Astrocyte (in vitro differentiated cells and primary cell): ENCODE measurements at places on chromosomes 4 and X.

DNA sequence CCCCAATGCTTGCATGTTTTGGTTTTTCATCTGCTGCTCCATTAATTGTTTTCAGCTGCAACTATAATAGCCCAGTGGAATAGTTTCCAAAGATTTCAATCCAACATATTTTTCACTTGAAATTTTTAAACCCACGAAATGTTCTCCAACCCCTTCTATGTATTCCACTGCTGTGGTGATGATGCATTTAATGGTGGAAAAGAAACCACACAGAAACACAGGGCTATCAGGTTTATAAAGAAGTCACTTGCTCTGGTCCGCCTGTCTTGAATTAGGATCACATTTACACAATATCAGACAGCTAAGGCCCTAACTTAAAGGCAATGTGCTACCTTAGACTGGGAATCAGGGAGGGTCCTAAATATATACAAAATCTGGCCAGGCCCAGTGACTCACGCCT, 35.0 kb downstream of the OPHN1 start:
- no peak for DNase-seq

DNA sequence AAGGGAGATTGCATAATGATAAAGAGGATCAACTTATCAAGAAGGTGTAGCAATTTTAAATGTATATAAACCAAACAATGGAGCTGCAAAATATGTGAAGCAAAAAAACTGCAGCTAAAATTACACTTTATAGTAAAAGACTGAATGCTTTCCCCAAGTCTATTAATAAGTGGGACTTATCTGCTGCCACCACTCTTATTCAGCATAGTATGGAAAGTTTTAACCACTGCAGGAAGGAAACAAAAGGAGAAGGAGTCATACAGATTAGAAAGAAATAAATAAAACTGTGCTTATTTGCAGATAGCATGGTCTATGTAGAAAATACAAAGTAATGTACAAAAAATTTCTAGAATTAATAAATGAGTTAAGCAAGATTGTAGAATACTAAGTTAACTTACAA, 94.1 kb upstream of the GK2 start:
- no peak for DNase-seq

DNA sequence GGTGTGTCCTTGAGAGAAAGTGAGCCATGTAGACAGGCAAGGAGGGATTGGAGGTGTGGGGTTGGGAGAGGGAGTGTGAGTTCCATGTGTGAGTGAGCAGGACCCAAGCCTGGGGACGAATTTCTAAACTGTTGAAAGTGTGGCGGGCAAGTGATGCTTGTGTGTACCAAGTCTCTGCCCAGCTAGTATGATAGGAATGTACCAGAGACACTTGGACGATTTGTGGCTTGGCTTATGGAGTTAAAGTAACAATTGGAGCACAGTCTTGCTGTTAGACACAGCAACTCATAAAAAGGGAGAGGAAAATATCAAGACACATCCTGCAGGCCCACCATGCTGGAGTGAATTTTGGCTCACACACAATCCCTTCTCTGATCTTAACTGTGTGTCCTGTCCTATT, 8.5 kb downstream of the PTTG2 start:
- DNase-seq = no peak

GRCh38 chr4:177302371-177303100, 7.1 kb upstream of the NEIL3 start:
- peak; percentile 56 for DNase-seq

DNA sequence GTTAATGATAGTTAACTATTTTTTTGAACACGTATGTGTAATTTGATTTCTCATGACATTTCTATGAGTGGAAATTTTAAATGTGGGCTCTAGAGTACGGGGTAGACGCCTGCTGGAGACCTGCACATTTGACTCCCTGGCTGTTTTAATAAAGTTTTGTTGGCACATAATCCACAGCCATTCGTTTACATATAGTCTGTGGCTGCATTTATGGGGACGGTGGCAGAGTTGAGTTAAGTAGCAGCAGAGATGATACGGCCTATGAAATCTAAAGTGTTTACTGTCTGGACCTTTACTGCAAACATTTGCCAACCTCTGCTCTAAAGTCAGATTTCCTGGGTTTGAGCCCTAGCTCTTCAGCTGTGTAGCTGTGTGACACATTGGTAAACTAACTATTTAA, 118.8 kb downstream of the CHRNA9 start:
- DNase-seq = no peak

- DNase-seq = peak; percentile 78
Observed at GRCh38 chr4:101229116-101229515, 118.2 kb downstream of the PPP3CA start.

DNA sequence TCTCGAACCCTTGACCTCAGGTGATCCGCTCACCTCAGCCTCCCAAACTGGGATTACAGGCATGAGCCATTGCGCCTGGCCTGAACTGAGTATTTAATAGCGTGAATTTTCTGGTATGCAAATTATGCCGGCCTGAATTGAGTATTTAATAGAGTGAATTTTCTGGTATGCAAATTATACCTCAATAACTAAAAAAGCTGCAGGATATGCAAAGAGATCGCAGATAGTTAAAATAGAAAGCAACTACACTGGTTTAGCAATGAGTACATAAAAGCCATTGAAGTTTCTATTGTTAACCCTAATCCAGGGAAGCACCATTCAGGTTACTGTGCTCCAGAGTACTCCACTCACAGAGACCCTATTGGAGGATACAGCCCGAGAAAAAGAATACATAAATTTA, 22.8 kb downstream of the FBXW7 start:
- no peak for DNase-seq

DNA sequence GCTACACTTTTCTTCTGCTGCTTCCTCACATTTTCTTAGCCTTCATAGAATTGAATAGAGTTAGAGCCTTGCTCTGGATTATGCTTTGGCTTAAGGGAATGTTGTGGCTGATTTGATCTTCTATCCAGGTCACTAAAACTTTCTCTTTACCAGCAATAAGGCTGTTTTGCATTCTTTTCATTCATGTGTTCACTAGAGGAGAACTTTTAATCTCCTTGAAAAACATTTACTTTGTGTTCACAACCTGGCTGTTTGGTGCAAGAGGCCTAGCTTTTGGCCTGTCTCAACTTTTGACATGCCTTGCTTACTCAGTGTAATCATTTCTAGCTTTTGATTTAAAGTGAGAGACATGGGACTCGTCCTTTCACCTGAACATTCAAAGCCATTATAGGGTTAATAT, 87.7 kb upstream of the RAB40AL start:
- DNase-seq = no peak

- DNase-seq = no peak
Observed at GRCh38 chr4:26296514-26296913, 24.3 kb upstream of the RBPJ start.

DNA sequence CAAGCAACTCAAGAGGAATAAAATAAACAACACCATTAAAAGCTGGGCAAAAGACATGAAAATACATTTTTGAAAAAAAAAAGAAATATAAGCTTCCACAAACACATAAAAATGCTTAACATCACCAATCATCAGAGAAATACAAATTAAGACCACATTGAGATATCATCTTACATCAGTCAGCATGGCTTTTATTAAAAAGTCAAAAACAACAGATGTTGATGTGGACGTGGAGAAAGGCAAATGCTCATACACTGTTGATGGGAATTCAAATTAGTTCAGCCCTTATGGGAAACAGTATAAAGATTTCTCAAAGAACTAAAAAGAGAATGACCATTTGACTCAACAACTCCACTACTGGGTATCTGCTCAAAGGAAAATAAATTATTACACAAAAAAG, 59.6 kb downstream of the STK32B start:
- no peak for DNase-seq

DNA sequence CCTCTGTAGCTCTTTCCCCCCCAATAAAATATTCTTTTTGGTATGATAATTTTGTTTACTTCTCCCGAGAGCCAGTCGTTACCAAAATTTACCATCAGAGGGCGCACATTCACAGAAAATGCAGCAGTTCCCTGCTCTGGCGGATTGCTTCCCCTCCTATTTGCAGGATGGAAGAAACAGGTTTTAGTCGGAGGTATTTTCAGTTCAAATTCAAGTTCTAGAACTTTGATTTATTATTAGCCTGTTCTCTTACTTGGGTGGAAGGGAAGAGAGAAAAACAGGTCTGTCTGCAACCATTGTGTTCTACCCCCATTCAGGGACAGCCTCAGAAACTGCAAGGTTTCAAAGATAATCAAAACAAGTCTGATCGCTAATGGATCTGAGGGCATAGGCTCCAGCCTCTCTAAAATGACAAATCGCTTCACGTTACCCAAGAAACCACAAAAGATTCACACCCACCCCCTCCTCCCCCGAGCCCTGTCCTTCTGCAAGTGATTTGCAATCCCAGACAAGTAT, 263.8 kb upstream of the RPS6KA3 start:
- DNase-seq = no peak

DNA sequence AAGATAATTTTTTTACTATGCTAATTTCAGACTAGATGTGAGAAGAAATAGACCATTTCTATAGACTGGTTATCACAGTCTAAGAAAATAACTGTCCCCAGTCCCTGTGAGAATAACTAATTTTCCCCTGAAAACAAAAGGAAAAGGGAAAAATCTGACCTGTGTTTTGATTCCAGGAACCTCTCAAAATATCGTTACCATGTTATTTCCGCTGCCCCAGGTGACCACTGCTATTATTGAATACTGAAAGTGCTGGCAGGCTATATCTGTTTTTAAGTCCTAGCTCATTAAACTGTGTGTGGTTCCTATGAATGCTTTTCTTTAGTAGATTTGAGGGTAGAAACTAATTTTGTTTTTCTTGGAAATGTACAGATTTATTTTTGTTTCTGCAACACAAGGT, 83.6 kb downstream of the GAB1 start:
- DNase-seq = no peak

GRCh38 chr4:35943606-35944005, 300.7 kb downstream of the ARAP2 start:
- DNase-seq = no peak

DNA sequence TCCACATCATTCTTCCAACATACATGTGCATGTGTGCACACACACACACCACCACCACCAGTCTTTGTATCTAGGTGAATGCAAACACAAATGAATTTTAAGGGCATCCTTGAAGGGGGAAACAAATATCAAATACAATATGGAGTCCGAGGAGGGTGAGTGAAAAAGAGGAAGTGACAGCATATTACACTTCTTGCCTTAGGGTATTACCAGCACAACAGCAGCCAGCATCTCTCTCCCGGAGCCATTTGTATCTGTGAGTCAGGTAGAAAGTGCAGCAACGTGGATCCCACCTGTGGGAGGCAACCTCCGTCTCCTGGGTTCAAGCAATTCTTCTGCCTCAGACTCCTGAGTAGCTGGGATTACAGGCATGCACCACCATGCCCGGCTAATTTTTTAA, 483.2 kb downstream of the SMARCA1 start:
- DNase-seq = no peak

- DNase-seq = peak; percentile 90
Observed at GRCh38 chr4:15001248-15001868, 923 bp upstream of the CPEB2 start.

GRCh38 chr4:38190717-38191178, 230.6 kb downstream of the PTTG2 start:
- DNase-seq = peak; percentile 76

- DNase-seq = no peak
Observed at GRCh38 chr4:154471526-154472331, 19.9 kb downstream of the DCHS2 start.

- no peak for DNase-seq
Observed at GRCh38 chr4:96916711-96917110, 1076.8 kb downstream of the PDHA2 start.
